Omental fat pad (tissue), 4 donors: ENCODE measurements at places on chromosomes 1 and 21. TPM values are rescaled to one million over a fixed set of nuclear protein-coding genes. Genes with fewer than 3 reads are reported as not detected.

The RASAL2 gene
- 17.5 TPM for total RNA-seq

The IGFN1 gene
- total RNA-seq: not detected

The WNT3A gene
- not detected for total RNA-seq

The GBP6 gene
- not detected for total RNA-seq

The DIO1 gene
- total RNA-seq: not detected

The LCE3E gene
- total RNA-seq: not detected

The LCE3A gene
- total RNA-seq: not detected

The C1orf141 gene
- not detected for total RNA-seq

The CDCA8 gene
- 1.7 TPM for total RNA-seq

The SPRR2F gene
- total RNA-seq: not detected

The DEGS1 gene
- 178 TPM for total RNA-seq

The B3GALT2 gene
- total RNA-seq: 0.25 TPM

The CD1E gene
- not detected for total RNA-seq

The BRINP3 gene
- total RNA-seq: not detected

The NFASC gene
- 11.2 TPM for total RNA-seq

The LEPROT gene
- total RNA-seq: 80.8 TPM

The RFX5 gene
- 20.1 TPM for total RNA-seq

The CHRNB2 gene
- total RNA-seq: 0.12 TPM

The VWA5B1 gene
- not detected for total RNA-seq
